MG63 (cell line): ENCODE measurements at places on chromosomes 12 and 14. TPM values are rescaled to one million over a fixed set of nuclear protein-coding genes. Genes with fewer than 3 reads are reported as not detected.

DNA sequence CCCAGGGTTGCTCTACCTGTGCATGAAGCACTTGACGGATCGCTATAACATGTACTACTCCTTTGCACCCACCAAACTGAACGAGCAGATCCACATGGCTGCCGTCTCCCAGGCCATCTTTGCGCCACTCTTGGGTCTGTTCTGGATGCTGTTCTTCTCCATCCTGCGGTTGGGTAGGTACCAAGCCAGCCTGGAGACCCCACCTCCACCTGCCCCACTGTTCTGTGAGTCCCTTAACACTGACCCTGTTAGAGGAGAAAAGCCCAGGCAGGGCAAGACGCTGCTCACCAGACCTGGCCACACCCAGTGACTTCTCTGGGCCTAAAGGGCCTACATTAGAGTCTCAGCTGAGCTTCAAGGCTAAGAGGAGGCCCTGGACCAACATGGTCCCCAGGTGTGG, 21.7 kb downstream of the NGB start:
- DNase-seq: no peak

DNA sequence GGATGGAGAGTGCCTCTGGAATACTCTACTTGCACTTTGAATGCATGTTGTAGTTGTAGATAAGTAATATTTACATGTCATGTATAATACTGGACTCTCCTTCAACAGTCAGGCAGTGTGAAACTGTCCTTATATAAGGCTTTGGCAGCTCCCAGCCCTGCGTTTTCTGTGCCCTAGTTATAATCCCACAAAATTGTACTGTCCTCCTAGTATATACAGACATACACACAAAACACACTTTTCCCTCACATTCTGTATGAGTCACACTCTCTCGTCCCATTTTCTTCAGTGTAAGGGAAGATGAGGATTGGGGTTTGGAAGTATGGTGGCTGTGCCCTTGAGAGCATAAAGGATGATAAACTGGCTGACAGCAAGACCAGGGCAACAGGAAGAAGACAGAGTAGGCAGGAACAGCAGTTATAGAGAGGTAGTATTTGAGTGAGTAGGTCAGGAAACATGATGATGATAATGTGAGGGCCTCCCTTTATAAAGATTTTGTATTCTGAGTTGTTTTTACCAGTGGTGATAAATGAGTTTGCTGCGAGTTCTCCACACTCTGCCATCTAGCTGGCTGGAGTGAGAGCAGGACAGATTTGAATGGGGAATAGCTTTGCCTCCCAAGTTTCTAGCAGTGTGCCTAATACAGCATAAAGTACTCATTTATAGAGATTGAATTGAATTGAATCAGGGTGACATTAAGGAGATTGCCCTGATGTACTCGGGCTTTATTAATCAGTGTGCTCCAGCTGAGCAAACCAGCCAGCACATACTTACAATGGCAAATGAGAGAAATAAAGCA, 5.0 kb downstream of the CREBL2 start:
- no peak for DNase-seq

DNA sequence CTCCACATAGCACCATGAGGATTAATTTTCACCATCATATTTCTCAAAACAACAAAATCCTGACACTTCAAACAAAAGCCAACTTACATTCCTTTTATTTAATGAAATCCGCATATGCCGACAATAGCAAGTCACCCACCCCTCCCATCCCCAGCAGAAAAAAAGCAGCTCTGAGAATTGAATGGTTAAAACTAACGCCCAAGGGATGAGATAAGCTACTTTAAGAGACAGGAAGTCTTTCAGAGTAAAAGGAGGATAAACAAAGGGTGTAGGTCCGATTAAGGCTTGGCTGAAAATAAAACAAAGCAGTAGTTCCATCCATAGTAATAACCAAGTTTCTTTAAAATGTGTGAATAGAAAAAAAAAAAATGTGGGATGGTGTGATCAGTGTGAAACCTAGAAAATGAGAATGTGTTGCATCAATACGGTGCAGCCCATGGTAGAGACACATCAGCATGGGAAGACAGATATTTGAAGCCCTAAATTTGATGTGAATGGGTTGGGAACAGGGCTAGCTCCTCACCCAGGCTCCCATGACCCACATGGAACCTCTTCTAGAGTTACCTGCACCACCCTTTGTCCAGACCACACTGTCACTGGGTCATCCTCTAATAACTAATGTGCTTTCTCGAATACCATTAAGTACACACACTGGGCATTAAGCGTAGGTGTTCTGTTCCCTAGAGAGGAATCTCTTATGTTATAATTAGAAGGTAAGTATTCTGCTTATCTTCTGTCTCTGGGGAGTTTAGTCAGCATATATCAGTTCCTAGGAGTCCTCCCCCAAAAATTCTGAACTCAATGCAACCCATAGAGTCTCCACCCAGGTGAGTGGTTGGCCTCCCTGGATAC, 31.7 kb downstream of the RTRAF start:
- DNase-seq: no peak

The RHEBL1 gene
- total RNA-seq: 0.16 TPM in 1 of 2 replicates, not detected in the other

- DNase-seq: no peak
These were observed 40.0 kb upstream of the TEX22 start for GRCh38 chr14:105358140-105358846.

DNA sequence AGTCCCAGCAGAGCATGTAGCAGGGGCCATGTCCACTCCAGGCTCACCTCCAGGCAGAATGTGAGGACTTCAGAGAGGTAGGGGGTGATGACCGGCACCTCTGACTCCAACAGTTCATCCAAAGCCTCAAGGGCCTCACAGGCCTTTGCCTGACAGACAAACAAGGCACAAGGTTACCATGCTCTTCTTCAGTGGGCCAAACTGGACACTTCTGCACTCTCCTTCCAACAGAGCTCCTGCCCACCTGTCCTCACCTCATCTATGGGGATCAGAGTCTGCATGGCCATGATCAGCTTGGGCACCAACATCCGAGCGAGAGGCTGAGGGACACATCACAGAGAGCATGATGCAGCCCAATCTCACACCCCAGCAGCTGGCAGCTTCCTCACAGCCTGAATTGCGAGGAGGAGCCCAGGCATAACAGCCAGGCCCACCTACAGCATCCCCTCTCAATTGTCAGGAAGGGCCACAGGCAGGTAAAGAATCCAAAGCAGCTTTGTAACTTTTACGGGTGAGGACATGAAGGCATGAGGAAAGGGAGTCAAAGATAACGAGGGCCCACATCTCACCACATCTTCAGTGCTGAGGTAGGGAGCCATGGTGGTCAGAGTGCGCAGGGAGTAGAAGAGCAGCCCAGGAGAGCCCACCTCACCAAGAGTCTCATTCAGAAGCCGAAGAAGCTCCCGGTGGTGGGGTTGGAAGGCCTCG, 1.6 kb downstream of the IPO4 start:
- DNase-seq: no peak
